ENCODE measurements at places on chromosomes 1 and 21. TPM values are rescaled to one million over a fixed set of nuclear protein-coding genes. Genes with fewer than 3 reads are reported as not detected.

The ZFP69B gene
- 10.7 TPM for total RNA-seq

GRCh38 chr21:17598437-17598836, 14.3 kb downstream of the BTG3 start:
- peaks cover 3% of the 10 kb centered on the region for H3K36me3 ChIP-seq
- no peak overlapping the region for H3K4me3 ChIP-seq
- H3K4me1 ChIP-seq, result no peaks in the 10 kb centered on the region

GRCh38 chr1:110207831-110208230, 2.3 kb upstream of the KCNC4 start:
- H3K27me3 ChIP-seq, result peaks cover 15% of the 10 kb centered on the region
- peak; percentile 95 for DNase-seq
- H3K4me1 ChIP-seq, result peaks cover 40% of the 10 kb centered on the region
- no peak overlapping the region for H3K4me3 ChIP-seq

- H3K36me3 ChIP-seq, result peaks cover 20% of the 10 kb centered on the region
- peak overlapping the region; percentile 50 for H3K4me3 ChIP-seq
- H3K4me1 ChIP-seq, result peaks cover 45% of the 10 kb centered on the region
- peaks cover 10% of the 10 kb centered on the region for H3K27me3 ChIP-seq
- H3K27ac ChIP-seq, result peak overlapping the region; percentile 75
These were observed 407 bp downstream of the WNT4 start for GRCh38 chr1:22142315-22143064.

Measured in spinal cord (tissue), 10 donors.